NCI-H1436 (cell line): ENCODE measurements at places on chromosomes 16 and 17.

DNA sequence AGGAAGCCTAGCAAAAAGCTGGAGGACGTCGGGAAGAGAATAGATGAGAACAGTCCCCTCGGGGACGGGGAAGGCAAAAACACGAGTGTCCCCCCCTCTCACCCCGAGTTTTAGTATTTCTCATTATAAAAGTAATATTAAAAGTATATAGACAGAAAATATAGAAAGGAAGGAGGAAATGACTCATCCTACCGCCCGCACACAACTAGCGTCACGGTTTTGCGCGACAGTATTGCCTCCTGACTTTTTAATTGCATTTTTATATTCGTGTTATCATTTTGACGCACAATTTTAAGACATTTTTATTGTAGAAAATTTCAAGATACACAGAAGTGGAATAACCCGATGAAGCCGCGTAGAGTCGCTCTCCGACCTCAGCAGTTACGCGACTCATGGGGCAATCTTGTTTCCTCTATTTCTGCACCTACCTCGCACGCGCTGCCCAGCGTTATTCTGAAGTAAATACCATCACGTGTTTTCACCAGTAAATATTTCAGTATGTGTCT, 652 bp upstream of the SLC25A19 start:
- DNase-seq: no peak

- DNase-seq: no peak
These were observed 29.0 kb upstream of the ADORA2B start for GRCh38 chr17:15915961-15916360.

GRCh38 chr17:40346765-40347158, 17.8 kb downstream of the GJD3 start:
- no peak for DNase-seq

GRCh38 chr16:66523861-66524354, 26.0 kb downstream of the TK2 start:
- DNase-seq: no peak

DNA sequence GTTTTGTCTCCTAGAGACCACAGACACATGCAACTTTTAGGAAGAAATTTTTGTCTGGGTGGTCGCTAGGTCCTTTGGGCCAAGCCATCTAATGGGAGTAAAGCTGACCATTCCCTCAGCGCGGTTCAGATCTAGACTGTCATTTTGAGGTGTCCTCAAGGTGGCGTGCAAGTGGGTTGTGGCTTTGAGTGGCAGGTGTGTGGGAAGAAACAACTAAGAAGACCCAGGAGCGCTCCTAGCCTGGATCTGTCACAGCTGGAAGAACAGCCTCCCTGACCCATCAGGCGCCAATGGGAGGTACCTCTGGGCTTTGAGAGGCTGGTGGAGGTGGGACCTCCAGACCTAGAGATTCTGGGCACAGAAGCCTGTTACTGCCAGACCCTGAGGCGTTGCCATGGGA, 645.1 kb downstream of the KCNJ18 start:
- no peak for DNase-seq

DNA sequence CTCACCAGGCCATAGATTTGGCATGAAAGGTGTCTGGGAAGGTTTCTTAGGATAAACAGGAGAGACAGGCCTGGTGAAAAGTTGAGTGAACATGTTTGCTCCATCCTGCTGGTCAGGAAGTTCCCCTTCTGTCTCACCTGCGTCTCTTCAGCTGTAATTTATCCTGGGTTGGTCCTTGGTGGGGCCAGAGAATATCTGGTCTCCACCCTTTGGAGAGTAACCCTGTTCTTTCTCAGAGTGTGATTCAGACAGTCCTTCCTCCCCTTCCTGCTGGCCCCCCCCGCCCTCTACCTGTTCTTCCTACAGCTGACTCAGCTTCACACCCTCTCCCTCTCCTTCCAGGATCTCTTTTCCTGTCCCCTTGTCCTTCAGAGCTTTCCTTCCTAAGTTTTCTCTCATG, 17.1 kb downstream of the MINK1 start:
- no peak for DNase-seq

GRCh38 chr17:10547351-10547750, 2.1 kb downstream of the MYH2 start:
- DNase-seq: no peak

DNA sequence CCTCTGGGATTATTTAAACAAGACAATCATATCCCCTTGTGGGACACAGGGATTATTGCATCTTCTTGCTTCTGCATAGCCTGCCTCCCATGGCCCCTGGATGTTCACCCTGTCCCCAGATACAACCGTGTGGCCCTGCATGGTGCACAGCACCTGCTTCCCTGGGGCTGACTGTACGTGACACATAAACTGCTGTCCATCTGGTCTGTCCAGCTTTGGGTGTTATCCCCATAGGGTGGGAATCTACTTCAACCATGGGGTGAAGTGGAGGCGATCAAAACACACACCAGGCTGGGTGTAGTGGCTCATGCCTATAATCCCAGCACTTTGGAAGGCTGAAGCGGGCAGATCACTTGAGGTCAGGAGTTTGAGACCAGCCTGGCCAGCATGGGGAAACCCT, 138.8 kb downstream of the XYLT1 start:
- no peak for DNase-seq

- no peak for DNase-seq
These were observed 2.1 kb downstream of the OMG start for GRCh38 chr17:31294820-31295488.

- DNase-seq: no peak
These were observed 32.8 kb downstream of the DRC3 start for GRCh38 chr17:18005496-18005895.

DNA sequence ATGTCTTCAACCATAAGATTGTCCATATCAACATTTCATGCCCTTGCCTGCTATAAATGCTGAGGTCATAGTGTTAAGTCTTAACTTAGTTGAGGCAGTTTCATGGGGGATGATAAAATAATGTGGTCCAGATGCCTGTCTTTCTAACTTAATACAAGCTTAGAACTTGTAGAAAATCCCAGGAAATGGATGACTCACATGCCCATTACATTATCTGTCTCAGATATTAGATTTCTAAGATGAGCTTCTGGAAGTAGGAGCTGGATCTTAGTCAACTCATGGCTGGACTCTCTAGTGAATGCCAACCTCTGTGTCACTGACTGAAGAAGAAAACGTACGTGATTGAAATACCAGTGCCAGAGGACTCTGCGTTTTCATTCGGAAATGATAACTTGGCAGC, 797.5 kb upstream of the EEF2KMT start:
- DNase-seq: no peak

- DNase-seq: no peak
These were observed 800.8 kb downstream of the CDH11 start for GRCh38 chr16:64321066-64321465.

- no peak for DNase-seq
These were observed 14.7 kb downstream of the BCO1 start for GRCh38 chr16:81253141-81253540.

DNA sequence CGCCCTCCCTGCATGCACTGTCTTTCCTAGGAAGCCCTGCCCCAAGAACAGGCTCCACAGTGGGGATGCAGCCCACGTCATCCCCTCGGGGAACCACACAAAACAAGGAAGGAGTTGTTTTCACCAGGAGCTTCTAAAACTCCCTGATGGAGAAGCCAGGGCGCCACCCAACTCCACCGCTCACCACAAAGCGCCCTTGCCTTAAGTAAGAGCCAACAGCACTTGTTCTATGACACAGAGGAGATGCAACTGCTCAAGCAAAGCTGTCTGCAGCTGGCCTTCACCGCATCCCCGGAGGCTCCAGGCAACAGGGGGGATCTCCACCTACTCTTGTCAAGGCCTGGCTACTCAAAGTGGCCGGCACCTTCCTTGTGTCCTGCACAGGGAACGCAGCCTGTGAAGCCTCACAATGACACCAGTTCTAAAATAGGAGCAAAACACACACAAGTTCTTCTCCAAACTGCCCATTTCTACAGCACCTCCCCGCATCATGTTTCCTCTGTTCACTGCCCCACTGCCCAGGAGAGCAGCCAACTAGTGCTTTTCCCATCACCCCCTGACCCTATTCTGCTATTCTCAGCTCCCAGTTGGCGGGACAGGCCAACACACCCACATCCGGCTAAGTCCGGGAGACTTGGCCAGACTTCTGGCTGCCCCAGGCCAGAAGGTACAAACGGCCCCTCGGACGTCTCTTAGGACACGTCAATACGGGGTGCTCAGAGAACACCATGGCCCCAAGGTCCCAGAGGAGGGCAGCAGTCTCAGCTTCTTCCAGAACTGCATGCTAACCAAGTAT, 24.2 kb downstream of the MPG start:
- DNase-seq: no peak

GRCh38 chr17:13420878-13421277, 180.9 kb downstream of the HS3ST3A1 start:
- DNase-seq: peak; percentile 11

DNA sequence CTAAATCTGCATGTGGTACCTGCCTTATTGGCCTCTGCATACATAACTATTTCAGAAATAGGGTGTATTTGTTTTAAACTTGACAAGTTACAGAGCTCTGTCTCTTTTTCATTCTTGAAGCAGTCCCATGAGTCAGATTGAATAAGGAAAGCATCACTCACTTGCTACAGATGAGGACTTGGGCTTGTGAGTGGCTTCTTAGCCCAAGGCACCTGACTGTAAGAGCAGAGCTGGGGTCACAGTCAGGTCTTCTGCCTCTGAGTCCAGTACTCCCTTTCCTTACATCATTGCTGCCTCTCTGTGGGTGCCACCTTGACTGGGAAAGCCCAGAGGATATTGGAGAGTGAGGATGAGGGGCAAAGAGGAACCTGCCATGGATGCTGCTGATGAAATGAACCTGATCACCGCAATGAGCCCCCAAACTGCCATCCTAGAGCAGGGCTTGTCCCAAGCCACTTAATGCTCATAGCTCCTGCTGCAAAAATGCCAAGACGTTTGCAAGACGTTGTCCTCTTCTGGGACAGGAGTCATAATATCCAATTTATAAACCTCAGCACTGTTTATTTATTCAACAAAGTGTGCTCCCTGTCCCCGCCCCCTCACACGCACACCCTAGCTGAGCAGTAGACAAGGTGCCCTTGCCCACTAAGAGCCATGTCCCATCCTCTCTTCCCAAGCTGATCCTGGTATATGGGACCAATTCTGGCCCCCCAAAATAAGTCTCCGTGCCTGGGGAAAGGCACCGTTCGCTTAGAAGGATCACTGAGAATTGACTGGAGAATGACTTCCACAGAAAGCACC, 74.1 kb downstream of the CCDC182 start:
- DNase-seq: no peak

GRCh38 chr16:31225193-31225592, 8.3 kb upstream of the PYDC1 start:
- DNase-seq: no peak

- no peak for DNase-seq
These were observed 127.8 kb downstream of the HS3ST3B1 start for GRCh38 chr17:14428648-14429029.

DNA sequence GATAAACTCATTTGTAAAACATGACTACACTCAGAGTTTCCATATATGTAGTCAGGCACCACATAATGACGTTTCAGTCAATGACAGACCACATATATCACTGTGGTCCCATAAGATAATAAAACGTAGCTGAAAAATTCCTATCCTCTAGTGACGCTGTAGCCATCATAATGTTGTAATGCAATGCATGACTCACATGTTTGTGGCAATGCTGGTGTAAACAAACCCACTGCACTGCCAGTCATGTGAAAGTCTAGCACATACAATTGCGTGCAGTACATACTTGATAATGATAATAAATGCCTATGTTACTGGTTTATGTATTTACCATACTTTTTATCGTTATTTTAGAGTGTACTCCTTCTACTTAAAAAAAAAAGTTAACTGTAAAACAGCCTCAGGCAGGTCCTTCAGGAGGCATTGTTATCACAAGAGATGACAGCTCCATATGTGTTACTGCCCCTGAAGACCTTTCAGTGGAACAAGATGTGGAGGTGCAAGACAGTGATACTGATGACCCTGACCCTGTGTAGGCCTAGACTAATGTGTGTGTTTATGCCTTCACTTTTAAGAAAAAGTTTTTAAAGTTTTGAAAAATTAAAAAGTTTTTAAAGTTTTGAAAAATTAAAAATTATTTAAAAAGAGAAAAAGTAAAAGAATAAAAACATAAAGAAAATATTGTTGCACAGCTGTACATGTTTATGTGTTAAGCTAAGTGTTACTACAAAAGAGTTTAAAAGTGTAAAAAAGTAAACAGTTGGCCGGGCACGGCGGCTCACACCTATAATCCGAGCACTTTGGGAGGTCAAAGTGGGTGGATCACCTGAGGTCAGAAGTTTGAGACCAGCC, 9.0 kb downstream of the STAT5B start:
- DNase-seq: no peak

GRCh38 chr16:55672471-55672870, 16.7 kb downstream of the SLC6A2 start:
- no peak for DNase-seq

DNA sequence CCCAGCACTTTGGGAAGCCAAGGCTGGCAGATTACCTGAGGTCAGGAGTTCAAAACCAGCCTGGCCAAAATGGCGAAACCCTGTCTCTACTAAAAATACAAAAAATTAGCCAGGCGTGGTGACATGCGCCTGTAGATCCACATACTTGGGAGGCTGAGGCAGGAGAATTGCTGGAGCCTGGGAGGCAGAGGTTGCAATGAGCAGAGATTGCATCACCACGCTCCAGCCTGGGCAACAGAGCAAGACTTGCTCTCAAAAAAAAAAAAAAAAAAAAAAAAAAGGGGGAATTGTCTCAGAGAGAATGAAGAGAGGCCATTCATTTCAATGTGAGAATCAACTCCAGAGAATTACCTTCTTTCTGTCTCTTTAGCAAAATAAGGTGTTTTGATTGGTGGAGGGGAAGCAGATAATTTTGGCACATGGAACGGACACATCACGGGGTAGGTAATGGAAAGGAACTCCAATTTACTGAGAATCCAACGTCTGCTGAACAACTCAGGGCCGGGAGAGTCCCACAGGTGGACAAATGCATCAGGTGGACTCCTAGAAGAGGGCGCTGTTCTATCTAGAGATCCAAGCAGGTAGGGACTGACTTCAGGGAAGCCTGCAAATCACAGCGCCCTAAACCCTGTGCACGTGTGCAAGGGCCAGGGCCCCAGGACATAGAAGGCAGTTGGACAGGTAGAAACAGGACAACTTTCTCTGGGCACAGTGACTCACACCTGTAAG, 77.5 kb downstream of the BMERB1 start:
- DNase-seq: no peak

DNA sequence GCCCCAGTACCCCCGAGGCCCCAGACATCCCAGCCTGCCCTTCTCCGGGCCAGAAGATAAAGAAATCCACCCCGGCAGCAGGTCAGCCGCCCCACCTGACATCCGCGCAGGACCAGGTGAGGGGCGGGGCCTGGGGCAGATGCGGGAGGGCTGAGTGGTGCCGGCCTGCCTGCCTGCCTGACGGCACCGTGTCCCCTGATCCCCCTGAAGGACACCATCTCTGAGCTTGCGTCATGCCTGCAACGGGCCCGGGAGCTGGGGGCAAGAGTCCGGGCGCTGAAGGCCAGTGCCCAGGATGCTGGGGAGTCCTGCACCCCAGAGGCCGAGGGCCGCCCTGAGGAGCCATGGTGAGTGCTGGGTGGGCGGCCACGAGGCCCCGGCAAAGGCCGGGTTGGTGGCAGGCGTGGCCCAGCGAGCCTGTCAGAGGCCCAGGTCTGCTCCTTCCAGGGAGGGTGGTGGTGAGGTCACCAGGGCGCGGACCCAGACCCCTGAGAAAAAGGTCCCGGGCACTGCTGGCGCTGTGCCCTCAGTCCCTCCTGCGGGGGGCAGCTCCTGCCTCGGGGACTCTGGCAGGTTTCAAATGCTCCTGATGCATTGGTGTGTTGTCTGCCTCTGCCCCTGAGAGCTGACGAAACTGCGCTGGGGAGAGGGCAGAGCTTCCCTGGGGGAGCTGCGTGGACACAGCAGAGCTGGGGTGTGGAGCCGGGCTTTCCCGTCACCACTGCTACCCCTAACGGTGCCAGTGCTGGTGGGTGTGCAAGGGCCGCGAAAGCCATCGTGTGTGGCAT, 1.2 kb downstream of the CDT1 start:
- DNase-seq: no peak
